SK-MEL-5 (cell line): ENCODE measurements at places on chromosomes 4 and X. TPM values are rescaled to one million over a fixed set of nuclear protein-coding genes. Genes with fewer than 3 reads are reported as not detected.

DNA sequence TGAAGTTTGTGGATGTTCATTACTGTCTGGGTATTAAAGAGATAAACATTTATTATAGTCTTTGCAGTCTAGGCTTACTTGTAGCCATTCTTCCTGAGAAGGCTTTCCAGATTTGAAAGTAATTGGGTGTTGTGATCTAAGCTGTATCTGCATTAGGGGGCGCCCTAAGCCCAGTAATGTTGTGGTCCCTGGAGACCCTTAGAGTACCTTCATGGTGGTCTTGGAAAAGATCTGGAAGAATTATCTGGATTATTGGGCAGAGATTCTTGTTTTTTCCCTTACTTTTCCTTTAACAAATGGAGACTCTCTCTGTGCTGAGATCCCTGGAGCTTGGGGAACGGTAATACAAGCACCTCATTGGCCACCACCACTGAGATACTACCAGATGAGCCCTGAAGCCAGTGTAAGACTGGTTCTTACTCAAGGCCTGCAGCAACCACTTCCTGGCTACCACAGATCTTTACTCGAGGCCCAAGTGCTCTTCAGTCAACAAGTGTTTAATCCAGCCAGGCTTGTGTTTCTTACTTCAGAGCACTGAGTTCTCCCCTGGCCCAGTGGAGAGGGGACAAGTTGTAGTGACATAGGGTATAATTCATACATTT, 63.1 kb downstream of the RTL3 start:
- peak; percentile 31 for DNase-seq

DNA sequence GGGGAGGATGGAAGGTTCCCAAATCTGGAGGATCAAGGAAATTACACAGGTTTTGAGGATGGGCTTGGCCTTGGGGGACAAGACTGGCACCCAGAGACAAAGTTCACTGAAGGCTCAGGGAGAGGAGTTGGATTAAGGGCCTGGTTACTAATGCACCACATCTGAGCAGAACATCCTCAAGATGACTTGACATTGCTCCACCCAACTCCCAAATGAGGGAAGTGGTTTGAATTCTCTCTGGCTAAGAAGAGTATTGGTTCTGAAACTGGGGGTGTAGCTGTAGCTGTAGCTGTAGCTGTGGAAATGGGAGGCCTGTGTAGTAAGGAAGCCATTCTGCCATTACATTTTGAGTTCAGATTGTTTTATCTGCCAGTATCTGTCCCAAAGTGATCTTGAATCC, 129.4 kb downstream of the RASL11B start:
- no peak for DNase-seq

GRCh38 chr4:165810726-165811125, 62.3 kb upstream of the TLL1 start:
- no peak for DNase-seq

- peak; percentile 19 for DNase-seq
These were observed 22.2 kb downstream of the SCOC start for GRCh38 chr4:140395668-140396067.

GRCh38 chr4:81369886-81370285, 101.8 kb downstream of the RASGEF1B start:
- DNase-seq, result no peak

DNA sequence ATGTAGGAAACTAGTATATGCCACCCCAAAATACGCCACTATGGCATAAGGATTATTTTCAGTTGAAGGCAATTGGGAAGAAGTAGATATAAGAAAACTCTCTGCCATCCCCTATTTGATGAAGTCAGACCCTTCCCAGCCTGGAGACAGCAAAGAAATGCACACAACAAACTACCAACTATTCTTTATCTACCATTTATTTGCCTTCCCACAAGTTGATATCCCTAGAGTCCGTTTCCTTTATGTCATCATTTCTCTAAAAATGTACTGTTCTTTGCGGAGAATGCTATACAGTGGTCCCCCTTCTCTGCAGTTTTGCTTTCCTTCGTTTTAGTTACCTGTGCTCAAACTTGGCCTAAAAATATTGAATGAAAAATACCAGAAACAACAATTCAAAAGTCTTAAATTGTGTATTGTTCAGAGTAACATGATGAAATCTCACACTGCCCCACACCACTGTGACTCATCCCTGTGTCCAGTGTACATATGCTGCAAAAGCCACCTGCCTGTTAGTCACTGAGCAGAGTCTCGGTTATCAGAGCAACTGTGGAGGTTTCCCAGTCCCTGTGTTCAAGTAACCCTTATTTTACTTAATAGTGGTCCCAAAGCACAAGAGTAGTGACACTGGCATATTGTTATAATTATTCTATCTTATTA, 152.3 kb downstream of the WDFY3 start:
- DNase-seq, result peak; percentile 64

- DNase-seq, result no peak
These were observed 176.2 kb upstream of the GPRIN3 start for GRCh38 chr4:89483833-89484232.

DNA sequence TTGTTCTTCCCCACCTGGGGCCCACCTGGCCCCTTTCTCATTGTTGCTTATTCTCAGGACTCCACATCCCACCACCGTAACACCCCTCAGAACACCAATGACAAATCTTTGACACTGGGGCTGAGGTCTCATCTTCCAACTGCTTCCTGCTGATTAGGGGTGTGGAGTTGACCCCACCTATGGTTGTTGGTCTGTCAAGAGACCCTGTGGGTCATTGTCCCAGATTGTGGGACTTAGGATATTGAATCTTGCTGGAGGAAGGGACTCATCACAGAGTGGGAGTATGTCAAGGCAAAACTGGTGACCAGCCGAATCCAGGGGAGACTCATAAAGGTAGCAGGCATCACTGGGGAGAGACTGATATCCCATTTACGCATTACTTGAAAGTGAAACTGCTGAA, 140.2 kb upstream of the PLAC1 start:
- DNase-seq, result no peak

DNA sequence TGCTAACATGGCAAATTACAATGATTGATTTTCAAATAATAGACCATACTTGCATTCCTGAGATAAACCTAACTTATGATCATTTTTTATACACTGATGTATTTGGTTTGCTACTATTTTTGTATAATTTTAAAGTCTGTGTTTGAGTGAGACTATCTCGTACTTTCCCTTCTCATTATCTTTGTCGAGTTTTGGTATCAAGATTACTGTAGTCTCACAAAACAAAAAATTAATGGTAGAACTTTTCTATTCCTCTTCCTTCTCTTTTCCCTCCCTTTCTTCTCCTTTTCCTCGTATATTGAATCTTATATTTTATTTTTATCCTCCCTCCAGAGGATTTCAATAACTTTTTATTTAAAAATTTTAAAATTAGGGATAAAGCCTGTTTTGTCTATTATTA, 41.5 kb downstream of the RGS12 start:
- no peak for DNase-seq

GRCh38 chr4:156596706-156597329, 374.8 kb downstream of the PDGFC start:
- no peak for DNase-seq

GRCh38 chr4:113316879-113317278, 267.4 kb downstream of the ANK2 start:
- no peak for DNase-seq

- peak; percentile 69 for DNase-seq
These were observed 76.9 kb upstream of the PPARGC1A start for GRCh38 chr4:23966725-23967124.

- DNase-seq, result no peak
These were observed 722 bp downstream of the NAAA start for GRCh38 chr4:75939890-75940691.

GRCh38 chr4:156797206-156797605, 174.4 kb downstream of the PDGFC start:
- DNase-seq, result no peak

DNA sequence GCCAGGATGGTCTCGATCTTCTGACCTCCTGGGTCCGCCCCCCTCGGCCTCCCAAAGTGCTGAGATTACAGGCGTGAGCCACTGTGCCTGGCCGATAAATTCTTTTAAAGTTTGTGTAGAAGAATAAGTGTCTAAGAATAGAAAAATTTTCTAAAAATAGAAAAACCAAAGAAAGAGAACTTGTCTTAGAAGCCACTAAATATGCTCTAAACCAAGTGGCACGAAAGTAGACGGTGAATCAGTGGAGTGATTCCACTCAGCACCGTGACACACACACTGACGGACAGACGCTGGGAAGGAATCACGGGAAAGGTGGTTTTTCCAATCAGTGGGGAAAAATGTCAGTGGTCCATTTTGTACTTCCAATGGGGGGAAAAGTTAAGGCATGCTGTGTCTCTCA, 72.7 kb upstream of the PSAPL1 start:
- no peak for DNase-seq

Gene EGF
- total RNA-seq, result 1.4 TPM in 2 replicates

Gene CAPN6
- not detected in 2 replicates for total RNA-seq

Gene MTMR8
- total RNA-seq, result 1.6 and 3.4 TPM in 2 replicates

Gene CTAG2
- total RNA-seq, result 0.29 and 1.0 TPM in 2 replicates
